GM03348 (cell line): ENCODE measurements at places on chromosomes 4 and X.
A peak's percentile ranks its signal among the peaks of the same experiment; 100 is the strongest.

GRCh38 chr4:34362654-34363053 is 1881.7 kb downstream of the ARAP2 start:
- no peak for DNase-seq

GRCh38 chr4:119739796-119740195 is 111.2 kb upstream of the PDE5A start:
- no peak for DNase-seq

- DNase-seq: no peak
Observed at GRCh38 chr4:86381431-86381830, 21.6 kb upstream of the MAPK10 start.

DNA sequence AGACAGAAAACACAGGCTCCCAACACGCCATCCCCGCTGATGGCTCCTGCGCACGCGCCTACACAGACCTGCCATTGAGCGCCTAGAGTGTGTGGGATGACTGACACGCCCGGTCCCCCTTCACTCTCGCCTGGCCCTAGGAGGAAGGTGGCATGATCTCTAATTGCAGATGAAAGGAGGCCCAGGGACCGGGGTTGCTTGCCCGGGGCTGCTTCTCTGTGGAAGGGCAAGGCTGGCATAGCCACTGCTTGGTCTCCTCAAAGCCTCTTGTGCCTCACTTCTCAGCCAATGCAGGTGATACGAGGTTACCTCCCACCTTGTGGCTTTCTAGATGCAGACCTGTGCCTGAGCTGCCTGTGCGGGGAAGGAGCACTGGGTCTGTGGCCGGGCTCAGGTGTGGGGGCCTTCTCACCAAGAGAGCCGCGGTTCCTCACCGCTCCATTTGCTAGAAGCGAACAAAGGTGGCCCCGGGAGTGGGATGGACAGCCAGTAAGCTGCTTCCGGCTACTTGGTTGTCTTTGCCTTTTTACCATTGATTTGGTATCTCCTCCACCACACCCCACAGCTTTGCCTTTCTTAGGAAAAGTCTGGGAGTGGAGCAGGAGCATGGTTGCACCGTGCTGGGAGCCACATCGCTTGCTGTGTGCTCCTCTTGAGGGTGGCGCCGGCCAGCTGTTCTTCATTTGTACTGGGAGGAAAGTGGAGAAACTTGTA is 47.0 kb downstream of the TBC1D14 start:
- DNase-seq: no peak

DNA sequence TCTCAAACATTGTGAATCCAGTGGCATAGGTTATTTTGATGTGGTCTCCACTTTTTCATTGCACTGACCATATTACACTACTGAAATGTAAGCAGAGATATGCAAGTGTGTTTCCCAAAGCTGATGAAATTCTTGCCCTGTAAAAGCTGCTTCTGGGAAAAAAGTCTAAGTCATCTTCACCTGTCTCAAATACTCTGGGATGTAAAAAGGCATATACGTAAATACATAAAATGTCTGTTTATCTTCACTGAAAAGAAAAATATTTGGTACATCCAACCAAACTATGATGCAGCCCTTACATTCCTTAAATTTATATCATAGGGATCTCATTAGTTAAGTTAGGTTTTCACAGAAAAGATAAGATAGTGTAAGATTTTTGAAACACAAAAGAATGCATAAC is 7.9 kb downstream of the KDR start:
- no peak for DNase-seq

- no peak for DNase-seq
Observed at GRCh38 chr4:116480546-116480945, 604.8 kb downstream of the TRAM1L1 start.

- DNase-seq: no peak
Observed at GRCh38 chr4:71404049-71404448, 65.2 kb downstream of the SLC4A4 start.

- no peak for DNase-seq
Observed at GRCh38 chr4:185211641-185212040, 2.2 kb downstream of the SNX25 start.

- no peak for DNase-seq
Observed at GRCh38 chr4:29175291-29175690, 1544.9 kb upstream of the PCDH7 start.

GRCh38 chr4:144967161-144967560 is 130.8 kb downstream of the ANAPC10 start:
- DNase-seq: no peak

DNA sequence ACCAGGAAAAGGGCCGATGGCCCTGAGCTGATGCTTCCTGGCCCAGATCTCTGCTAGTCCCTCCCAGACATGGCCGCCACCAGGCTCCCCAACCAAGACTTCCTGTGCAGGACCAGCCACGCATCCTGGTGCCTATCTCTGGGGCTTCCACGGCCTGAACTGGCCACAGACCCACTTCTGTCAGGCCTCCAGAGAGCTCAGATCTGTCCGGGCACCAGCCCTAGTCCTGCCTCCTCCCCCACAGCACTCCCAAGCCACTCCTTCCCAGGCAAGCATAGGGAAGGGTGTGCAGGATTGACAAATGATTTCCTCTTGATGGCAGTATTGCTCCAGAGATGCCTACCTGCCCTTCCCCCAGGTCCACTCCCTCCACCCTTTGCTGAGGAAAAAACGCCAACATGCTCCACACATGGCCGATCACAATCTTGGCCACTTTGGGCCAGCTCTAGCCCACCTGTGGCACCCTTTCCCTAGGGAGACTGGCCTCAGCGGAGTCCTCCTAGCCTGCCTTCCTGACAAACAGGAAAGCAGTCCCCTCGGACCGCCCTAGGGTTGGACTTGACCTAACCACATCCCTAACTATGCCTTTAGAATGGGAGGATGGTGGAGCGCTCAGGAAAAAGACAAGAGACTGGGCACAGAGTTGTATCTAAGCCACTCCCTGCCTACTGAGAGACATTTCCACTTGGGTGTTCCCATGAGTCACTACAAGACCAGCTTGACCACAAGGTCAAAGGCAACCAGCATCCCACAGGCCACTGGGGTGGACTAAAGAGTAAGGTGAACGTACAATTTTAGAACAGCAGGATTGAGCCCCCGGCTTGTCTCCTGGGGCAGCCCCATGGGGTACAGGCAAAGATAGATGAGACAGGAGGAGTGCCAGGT is 277.5 kb upstream of the AGTR2 start:
- DNase-seq: no peak

DNA sequence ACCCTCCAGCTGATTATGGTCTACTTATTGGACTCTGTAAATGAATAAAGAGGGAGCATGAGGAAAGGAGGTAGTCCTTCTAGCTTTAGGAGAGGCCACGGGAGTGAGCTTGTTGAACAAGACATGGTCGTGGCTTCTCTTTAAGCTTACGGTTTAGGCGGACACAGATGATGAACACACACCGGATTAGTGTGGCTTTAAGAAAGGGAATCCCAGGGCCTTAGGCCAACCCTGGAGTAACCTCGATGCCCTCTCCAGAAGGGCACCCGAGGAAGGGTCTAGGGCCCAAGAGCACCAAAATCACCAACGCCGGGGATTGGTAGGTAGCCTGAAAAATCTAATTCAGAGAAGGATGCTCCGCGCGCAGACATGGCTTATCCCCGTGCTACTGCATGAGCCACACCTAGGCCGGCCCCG is 39.4 kb downstream of the ERVMER34-1 start:
- no peak for DNase-seq

DNA sequence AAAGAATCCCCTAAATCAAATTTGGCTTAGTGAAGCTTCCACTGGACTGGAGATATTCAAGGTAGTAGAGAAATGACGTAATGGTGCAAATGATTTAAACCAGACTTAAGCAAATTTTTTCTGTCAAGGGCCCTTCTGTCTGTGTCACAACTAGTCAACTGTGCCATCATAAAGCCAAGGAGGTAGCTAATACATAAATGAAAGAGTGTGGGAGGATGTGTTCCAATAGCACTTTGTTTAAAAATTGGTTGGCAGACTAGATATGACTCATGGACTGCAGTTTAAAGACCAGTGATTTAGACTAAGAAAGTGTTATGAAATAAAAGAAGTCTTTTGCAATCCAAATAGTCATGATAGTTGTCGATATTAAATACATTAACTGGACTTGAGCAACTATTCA is 24.3 kb upstream of the TEX13C start:
- no peak for DNase-seq

GRCh38 chrX:51694254-51694653 is 11.6 kb upstream of the CENPVL2 start:
- DNase-seq: no peak

DNA sequence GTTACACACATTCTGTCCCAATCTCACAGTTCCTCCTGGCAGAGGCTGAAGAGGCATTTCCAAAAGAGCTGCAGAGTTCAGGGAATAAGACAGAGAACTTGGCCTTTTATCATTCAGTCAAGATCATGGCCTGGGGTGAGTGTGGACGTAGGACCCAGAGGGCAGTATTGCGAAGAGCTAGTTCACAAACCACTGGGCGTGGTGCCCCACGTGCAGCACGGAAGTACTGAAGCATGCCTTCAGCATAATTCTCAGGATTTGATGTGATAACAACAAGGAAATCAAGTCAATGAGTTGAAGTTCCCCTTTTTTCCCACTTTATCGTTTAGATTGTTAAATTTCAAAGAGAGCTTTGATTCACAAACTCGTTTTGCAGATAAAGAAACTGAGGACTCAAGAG is 117.7 kb downstream of the RELL1 start:
- no peak for DNase-seq

GRCh38 chrX:105477351-105477750 is 256.9 kb upstream of the TEX13A start:
- no peak for DNase-seq

GRCh38 chr4:128553686-128554515 is 255.6 kb upstream of the JADE1 start:
- peak; percentile 24 for DNase-seq

DNA sequence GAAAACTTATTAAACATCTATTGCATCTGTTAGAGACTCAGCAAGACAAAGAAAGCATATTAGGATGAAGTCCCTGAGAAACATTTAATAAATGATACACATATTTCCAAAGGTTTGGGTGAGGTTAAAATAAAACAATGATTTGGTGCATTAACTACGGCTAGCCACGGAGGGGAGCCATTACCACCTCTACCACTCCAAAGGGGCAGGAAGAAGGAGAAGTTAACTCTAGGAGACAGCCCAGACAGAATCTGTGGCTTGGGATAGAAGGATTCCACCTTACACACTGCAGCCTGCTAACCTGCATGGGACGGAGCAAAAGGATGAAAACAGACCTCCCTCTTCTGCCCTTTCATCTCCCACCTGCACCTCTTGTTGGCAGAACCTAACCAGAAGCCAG is 189.1 kb upstream of the C1QTNF7 start:
- peak; percentile 82 for DNase-seq

GRCh38 chrX:63350465-63350877 is 661 bp downstream of the SPIN4 start:
- DNase-seq: peak; percentile 8

DNA sequence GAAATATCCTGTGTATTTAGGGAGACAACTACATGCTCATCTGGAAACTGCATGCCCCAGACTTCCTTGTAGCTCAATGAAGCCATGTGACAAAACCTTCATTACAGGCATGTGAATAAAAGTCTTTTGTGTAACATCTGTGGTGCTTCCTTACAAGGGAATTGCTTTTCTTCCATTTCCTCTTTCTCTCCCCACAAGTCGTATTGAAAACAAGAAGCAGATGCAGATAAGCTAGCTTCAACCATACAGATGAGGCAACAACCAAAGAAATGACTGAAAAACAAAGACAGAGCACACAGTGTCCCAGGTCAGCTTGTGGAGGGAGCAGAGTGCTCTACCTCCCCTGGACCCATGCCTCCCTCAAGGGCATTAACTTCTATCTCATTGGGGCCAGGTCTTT is 115.8 kb upstream of the INPP4B start:
- no peak for DNase-seq

DNA sequence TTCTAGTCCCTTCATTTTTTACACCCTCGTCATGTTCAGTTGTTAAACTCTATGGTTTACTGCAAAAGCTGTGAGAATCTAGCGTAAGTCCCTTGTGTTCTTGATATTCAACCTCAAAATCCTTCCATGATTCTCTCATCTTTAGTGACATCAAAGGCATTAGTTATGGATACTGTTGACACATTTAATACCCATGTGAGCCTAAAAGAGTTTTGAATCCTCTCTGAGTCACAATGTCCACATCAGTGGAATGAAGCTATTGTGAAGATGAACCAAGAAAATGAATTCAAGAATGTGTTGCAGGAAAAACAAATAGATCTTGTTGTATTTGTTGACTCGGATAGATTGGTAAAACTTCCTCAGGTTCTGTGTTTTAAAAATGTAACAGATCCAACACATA is 394.7 kb upstream of the ATOH1 start:
- DNase-seq: no peak

- DNase-seq: no peak
Observed at GRCh38 chr4:157572951-157573350, 352.4 kb downstream of the GRIA2 start.

DNA sequence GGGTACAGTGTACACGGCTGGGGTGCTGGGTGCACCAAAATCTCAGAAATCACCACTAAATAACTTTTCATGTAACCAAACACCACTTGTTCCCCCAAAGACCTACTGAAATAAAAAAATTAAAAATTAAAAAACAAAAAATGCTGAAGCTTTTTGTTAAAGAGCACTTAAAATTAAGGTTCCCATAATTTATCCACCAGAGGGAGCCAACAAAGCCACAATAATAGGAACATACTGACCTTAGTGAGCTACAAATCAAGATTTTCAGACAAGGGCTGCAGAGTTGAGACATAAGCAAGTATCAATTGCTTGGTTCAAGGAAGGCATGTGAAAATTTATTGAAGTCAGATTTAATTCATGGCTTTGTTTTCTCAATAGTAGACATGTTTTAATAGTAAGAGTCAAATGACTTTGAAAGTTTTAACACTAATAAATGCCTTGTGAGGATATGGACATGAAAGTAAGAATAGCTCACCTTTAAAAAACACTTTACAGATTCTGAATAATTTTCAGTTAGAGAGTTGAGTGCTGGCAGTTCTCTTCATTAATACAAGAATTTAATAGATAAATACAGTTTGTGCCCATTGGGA is 43.0 kb upstream of the SCOC start:
- peak; percentile 51 for DNase-seq

- no peak for DNase-seq
Observed at GRCh38 chrX:45323387-45323786, 122.7 kb upstream of the DIPK2B start.

DNA sequence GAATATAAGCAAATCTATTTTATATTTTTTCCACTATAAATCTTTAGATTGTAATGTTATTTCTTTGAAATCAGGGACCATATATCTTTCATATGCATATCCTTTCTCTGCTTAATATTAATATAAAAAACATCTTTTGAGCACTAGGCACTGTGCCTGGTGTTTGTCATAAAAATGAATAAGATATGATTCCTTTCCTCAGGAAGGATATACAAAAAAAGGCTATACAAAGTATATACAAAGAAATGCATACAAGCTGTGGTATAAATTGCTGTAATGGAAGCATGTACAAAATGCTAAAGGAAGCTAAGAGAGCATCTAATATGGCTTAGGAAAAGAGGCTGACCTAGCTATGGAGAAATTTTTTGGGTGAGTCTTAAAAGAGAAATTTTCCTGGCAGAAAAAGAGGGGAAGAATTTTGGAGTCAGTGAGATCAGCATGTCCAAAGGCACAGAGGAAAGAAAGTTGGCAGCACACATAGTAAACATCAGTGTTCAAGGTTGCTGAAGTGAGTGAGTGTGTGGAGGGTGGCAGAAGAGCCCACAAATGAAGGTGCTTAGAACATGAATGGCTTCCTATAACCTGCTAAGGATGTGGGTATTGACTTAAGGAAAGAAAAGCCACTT is 500.0 kb downstream of the SPRY1 start:
- DNase-seq: peak; percentile 19

GRCh38 chr4:174317531-174317930 is 33.8 kb downstream of the CEP44 start:
- no peak for DNase-seq

- DNase-seq: no peak
Observed at GRCh38 chrX:7059214-7059838, 88.2 kb upstream of the STS start.
